Fibroblast of upper back skin (primary cell): ENCODE measurements at places on chromosomes 2 and 18.

- no peak for DNase-seq
Observed at GRCh38 chr2:174763780-174764179, 492 bp downstream of the CHRNA1 start.

- no peak for DNase-seq
Observed at GRCh38 chr18:45557779-45558178, 57.5 kb upstream of the SLC14A2 start.

GRCh38 chr18:23451491-23451890, 1.6 kb upstream of the RIOK3 start:
- DNase-seq, result no peak

DNA sequence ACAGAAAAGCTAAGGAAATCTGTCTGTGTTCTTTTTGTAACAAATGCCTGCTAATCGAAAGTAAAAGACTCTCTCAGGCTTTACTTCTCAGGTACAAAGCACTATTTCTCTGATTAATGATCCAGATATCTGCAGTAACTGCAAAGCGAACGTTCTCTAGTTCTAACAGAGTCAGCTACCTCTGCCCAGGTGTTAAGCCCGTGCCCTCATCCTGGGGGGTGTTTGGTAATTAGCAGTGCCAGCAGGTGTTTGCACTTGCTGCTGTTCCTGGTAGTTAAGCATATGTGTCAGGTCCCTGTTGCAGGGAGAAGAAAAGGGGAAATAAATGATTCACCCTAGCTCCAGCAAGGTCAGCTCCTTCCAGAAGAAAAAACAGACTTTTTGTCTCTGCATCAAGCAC, 58.8 kb upstream of the CRIM1 start:
- DNase-seq, result no peak

DNA sequence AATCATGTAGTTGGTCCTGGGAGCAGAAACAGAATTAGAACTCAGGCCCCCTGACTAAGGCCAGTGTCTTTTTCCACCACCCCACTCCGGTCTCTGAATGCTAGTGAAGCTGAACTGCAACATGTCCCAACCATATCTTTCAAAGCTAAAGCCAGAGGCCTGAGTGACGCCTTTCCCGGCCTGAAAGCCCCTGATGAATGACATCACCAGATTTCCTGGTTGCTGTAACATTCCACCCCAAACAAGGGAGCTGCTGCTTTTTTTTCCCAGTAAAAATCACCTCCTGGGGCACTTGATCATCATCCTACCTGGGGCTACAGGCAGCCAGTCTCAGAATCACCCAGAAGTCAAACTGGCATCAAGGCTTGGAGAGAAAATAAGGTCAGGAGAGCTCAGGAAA, 162.7 kb downstream of the ARL4C start:
- peak; percentile 30 for DNase-seq

DNA sequence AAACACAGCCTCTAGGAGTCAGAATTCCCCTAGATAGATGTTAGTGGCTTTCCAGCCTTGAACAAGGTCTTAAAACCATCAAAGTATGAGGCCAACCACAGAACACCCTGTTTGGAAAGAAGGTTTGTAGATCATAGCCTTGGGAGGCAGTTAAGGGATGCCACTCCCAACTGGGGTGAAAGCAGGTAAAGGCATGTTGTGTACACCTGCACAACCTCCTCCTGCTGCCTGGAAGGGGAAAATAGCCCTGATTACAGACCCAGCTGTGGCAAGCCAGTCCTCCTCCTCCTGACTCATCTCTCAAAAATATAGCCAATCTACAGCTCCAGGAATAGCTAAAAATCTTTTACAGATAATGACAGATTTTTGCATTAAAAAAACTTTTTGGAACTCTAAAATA, 108.1 kb downstream of the RBM43 start:
- DNase-seq, result no peak

DNA sequence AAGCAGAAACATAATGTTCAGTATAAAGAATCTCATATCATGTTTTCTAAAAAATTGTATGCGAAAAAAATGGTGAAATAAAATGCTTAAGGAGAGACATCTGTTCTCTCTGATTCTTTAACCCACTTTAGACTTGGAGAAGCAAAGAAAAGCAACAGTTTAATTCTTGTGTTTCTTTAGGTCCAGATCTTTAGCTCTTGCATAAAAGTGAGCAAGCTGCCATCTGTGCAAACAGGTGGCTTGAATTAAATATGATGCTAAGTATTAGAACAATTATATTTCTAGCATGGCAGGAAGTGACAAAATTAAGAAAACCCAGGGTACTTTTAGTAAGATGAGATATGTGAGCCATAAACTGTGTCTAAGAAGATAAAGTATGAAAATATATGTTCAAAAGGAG, 1038.3 kb downstream of the DPP10 start:
- no peak for DNase-seq

DNA sequence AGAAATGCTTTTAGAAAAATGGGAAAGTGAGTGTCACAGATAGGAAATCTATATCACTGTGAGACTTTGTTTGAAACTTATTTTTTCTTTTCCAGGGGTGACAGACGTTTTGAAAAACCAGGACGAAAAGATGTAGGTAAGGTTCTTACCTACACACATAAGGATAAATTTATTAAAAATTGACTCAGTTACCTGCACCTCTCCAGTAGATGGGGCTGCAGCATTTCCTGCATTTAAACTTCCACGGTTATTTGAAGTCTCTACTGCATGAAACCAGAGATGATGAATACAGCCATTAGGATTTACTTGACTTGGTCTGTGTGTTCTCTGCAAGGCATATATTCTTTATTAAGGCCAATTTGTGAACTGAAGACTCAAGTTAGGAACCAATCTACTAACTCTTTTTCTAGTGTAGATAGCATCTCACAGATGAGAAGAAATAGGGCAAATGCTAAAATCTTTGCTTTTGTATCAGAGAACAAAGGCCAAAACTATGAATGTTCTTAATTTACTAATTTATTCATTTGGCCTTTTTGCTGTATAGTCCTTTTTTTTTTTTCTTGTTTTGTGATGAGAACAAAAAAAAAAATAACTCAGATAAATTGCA, 15.0 kb downstream of the KCNJ13 start:
- peak; percentile 22 for DNase-seq

GRCh38 chr18:74832999-74833398, 235.3 kb downstream of the ZNF407 start:
- DNase-seq, result no peak

DNA sequence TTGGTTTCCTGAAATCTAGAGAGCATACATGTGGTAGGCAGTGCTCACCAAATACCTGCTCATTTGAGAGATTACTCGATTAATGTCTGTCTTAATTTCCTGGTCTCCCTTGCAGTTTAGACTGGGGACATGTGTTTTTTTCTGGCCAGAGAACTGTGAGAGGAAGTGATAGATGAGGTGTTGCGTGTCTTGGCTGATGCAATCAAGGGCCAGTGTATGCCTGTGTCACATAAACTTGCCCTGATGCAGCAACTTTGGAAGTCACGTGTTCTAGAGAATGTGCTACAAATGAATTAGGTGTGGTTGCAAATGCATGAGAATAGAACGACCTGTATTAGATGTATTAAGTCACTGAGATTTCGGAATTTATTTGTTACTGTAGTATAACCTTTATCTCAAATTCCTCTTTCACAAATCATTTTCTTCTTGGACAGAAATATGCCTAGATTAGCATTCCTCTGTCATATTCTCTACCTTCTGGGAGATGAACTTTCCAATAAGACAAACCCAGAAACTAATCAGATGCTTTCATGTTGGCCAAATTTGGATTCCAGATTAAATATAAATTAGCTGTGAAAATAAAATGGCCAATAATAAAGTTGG, 9.9 kb upstream of the IL1A start:
- peak; percentile 92 for DNase-seq

DNA sequence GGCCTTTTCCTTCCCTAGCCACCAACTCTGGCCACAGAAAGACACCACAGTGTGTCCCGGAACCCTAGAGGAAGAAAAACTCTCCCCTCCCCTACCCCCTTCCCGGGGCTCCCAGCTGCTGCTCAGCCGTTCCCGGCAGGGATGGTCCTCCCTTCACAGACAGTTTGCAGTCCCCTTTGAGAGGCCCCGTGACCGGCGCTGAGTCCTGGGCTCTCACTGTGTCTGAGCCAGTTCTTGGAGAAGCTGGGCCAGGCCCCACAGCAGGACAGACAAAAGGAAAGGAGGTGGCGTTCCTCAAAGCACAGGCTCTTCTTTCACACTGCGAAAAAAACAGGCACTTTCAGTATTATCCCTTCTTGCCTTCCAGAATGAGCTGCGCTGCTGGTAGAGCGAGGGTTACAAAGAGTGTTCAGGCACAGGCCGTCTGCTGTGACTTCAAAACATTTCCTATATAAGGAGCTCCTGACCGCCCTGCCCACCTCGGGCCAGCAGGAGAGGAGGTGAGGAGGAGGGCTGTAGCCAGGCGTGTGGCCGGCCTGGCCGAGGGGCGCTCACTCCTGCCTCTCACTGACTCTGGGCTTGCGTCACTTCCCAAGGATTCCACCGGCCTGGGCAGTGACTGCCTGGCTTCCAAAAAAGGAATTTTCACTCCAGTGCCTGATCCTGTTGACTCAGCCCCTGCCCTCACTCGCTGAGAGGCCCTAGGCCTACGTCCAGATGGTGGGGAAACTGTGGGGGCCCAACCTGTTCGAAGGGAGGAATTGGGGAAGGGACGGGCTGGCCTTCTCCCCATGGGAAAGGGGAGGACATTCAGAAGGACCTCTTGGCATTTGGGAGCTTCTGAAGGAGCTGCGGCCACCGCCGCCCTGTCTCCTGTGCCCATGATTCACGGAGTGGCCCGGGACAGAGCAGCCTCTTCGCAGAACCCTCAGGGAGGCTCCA, 24.9 kb downstream of the CIDEA start:
- peak; percentile 98 for DNase-seq

DNA sequence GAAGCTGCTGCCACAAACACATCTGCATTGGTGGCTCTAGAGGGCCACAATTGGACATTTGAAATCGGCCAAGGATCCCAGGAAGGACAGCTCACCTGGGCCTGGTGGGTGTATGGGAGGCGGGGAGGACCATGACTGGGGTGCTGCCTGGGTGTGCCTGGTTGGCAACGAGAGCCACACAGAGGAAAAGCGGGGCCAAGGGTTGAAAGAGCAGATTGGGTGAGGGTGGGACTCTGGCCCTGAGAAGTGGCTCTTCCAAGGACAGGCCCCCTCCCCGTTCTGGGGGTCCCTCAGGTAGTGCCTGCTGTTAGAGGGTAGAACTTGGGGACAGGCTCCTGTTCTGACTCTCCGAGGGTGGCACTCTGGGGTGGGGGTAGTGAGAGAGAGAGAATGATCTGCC, 102.9 kb downstream of the CLIP4 start:
- DNase-seq, result no peak

- DNase-seq, result no peak
Observed at GRCh38 chr2:218354850-218355443, 1.7 kb upstream of the CATIP start.

- DNase-seq, result no peak
Observed at GRCh38 chr2:208025814-208026184, 472 bp upstream of the PLEKHM3 start.

DNA sequence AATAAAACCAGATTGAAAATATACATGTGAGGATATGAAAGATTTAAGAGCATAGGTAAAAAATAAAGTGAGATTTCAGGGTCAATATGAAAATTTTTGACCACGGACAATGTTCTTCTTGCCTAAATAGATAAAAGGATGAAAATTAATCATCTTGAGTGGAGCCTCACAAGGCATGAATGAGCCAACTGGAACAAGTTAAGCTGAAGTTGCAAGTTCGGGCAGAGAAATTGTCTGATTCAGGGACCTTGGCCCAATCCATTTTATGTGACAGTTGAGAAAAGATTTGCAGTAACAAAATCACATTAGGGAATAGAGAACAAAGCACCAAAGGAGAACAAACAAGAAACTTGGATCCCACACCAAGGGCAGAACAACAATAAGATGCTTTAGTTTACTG, 305.3 kb downstream of the TMX3 start:
- no peak for DNase-seq

- DNase-seq, result no peak
Observed at GRCh38 chr2:61328707-61329251, 142.1 kb downstream of the USP34 start.

DNA sequence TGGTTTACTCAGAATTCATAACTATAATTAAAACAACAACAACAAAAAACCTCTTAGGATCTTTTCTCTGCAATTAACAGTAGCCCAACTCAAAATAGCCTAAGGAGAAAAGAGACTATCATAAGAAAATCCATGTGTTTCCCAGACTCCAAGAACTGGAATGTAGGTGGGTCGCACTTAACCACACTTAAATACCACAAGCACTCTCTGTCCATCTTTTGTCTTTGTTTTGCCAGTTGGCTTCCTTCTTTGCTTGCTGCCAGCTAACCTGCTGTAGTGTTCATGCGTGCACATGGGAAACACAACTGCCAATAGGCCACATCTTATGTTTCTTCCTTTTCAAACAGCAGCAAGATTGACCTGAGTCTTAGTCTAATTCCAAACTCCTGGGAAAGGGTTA, 24.1 kb upstream of the ACVR1 start:
- DNase-seq, result peak; percentile 13

- peak; percentile 6 for DNase-seq
Observed at GRCh38 chr2:48312126-48312525, 217.8 kb upstream of the STON1 start.

GRCh38 chr2:171271971-171272436, 111.3 kb upstream of the TLK1 start:
- peak; percentile 88 for DNase-seq

DNA sequence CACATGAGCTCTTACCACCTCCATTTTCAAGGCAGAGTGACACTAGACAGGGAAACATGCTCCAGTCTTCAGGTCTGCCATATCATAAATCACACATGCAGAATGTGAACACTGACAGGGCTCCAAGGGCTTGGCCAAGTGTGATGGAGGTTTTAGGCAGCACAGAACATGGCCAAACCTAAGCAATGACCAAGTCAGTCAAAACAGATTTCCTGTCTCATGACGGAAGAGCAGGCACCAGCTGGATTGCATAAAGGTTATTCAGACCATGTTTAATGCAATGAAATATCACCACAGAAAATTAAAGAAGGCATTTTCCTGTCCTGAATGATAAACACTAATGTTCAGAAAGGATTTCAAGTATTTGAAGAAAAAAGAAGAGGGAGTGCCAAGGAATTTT, 72.5 kb downstream of the SUMO1 start:
- DNase-seq, result peak; percentile 82

DNA sequence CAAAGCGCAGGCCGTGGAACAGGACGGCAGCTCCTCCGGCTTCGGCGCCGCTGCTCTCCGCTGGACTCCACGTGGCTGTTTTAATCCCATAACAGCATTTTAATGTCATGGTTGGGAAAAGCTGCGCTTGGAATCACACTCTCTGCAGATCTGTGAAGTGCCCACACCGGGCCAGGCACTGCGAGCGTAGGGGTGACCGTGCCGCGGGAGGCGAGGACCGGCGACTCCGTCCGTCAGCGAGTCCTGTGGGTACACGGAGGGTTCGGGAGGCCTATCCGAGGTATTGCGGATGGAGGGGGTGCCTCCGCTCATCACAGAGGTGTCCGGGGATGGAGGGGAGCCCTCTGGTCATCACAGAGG, 198.0 kb upstream of the SALL3 start:
- DNase-seq, result no peak

DNA sequence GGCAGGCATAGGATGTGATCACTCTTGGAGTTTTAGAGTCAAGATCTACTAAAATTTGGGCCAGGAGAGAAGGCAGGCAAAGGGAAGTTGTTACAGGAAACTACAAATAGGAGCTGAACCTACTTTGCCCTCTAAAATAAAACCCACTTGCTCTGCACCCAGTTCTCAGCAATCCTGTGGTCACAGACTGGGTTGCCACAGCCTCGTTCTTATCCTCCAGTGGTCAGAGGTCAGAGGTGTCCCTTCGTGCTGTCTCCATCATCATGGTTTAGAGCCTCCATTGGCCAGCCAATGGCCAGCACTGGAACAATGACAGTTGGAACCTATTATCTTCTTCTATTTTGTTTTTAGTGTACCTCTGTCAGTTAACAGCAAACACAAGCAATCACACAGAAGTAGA, 90.7 kb upstream of the TNP1 start:
- no peak for DNase-seq
